ENCODE measurements at places on chromosomes 7 and 10. TPM values are rescaled to one million over a fixed set of nuclear protein-coding genes. Genes with fewer than 3 reads are reported as not detected.

SEPHS1 gene
- total RNA-seq: 42.9 TPM

PRSS37 gene
- total RNA-seq: not detected

HOXA2 gene
- total RNA-seq: 0.35 TPM

HOXA5 gene
- total RNA-seq: 34.2 TPM

LIPN gene
- not detected for total RNA-seq

CLEC2L gene
- not detected for total RNA-seq

CTAGE6 gene
- not detected for total RNA-seq

PSTK gene
- 6.4 TPM for total RNA-seq

OR2A7 gene
- 5.6 TPM for total RNA-seq

ANXA8L1 gene
- total RNA-seq: not detected

CTTNBP2 gene
- total RNA-seq: 47.5 TPM

GPC2 gene
- total RNA-seq: 1.6 TPM

AGAP3 gene
- 36.3 TPM for total RNA-seq

YAE1 gene
- total RNA-seq: 28.9 TPM

FOXP2 gene
- total RNA-seq: 1.9 TPM

INSIG1 gene
- total RNA-seq: 33.7 TPM

FOXI2 gene
- total RNA-seq: not detected

ARID5B gene
- total RNA-seq: 12.2 TPM

SLC39A12 gene
- total RNA-seq: not detected
